Stimulated activated CD4-positive, alpha-beta T cell treated with anti-CD3 and anti-CD28 coated beads, Interleukin-12 subunit alpha, Interleukin-12 subunit beta, amount 100 ng/mL, for 24 hours (primary cell): ENCODE measurements at places on chromosomes 6 and 20.

GRCh38 chr20:35902545-35902941, 51.8 kb downstream of the SCAND1 start:
- DNase-seq = no peak

DNA sequence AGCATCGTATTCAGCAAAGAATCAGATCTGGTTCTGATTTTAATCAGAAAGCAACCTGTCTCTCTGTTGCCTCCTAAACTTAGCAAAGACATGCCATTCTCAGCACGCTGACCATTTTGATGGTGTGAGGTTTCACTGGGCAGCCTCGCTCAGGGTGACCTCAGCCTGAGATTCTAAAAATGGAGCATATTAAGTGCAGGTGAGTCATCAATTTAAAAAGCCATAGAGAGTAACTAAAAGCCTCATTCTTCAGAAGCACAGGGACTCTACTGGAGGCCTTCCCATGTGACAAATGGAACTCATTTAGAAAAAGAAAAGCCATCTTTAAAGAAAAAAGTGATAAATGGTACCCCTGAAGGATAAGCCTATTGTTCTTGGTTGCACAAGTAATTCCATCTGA, 91.3 kb downstream of the FILIP1 start:
- DNase-seq = no peak

DNA sequence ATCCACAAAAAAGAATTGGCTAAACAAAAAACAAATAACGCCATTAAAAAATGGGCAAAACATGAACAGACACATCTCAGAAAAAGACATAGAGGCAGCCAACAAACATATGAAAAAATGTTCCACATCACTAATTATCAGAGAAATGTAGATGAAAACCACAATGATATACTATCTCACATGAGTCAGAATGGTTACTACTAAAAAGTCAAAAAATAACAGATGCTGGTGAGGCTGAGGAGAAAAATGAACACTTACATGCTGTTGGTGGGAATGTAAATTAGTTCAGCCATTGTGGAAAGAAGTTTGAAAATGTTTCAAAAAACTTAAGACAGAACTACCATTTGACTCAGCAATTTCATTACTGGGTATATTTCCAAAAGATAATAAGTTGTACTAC, 430.1 kb upstream of the JAG1 start:
- no peak for DNase-seq

DNA sequence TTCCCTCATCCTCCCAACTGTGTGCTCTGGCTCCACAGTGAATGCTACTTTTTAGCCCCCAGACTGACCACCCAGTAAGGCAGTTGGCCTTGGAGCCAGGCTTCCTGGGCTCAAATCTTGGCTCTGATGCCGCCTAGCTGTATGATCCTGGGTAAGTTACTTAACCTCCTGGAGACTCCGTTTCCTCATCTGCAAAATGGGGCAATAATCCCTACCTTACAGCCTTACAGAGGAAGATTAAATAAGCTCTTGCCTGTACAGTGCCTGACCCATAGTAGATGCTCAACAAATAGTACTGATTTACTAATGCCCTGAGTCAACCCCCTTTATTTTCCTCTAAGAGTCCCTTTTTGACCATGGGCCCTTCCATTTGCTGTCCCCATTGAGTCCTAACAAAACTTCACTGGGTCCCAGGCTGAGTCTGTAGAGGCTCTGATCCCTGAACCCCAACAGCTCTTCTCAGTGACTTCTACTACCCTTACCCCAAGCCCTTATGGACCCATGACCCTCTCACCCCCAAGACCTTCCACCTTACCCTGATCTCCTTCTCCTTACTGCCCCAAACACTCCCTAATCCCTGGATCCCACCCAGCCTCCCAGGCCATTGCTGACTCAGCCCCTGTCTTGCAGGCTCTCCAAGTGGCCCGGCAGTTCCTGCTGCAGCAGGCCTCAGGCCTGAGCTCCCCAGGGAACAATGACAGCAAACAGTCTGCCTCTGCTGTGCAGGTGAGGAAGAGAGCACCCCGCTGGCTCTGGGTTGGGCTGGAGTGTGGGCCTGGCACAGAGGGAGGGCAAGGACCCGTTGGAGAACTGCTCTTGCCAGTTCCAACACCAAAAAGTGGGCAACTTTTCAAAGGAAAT, 31.4 kb downstream of the FOXP4 start:
- DNase-seq = no peak

GRCh38 chr6:4342407-4343137, 207.2 kb upstream of the ECI2 start:
- DNase-seq = no peak
